A549 treated with Hydrocortisone at 1 μM for 4 hours (cell line): ENCODE measurements at places on chromosomes 7 and 10. TPM values are rescaled to one million over a fixed set of nuclear protein-coding genes. Genes with fewer than 3 reads are reported as not detected.

Gene SMURF1
- total RNA-seq = 19.3 to 25.5 TPM (median 22.3 TPM) in 5 replicates

Gene PDE1C
- 2.5 to 3.8 TPM (median 3.0 TPM) in 5 replicates for total RNA-seq

Gene PTN
- not detected in 5 replicates for total RNA-seq

Gene SH2D4B
- total RNA-seq = 0.03 TPM in 2 of 5 replicates, not detected in the others

Gene TPST1
- 5.6 to 8.8 TPM (median 8.0 TPM) in 5 replicates for total RNA-seq

Gene SPDYE2
- total RNA-seq = 0.05 TPM in 1 of 5 replicates, not detected in the others

Gene SERPINE1
- total RNA-seq = 1,637 to 2,046 TPM (median 1,903 TPM) in 5 replicates

Gene FIGNL1
- 15.4 to 20.8 TPM (median 15.9 TPM) in 5 replicates for total RNA-seq

Gene PLEKHS1
- total RNA-seq = 0.06 to 0.09 TPM (median 0.07 TPM) in 4 of 5 replicates, not detected in the other

Gene PSMC2
- 154 to 194 TPM (median 159 TPM) in 5 replicates for total RNA-seq

Gene HTR5A
- total RNA-seq = not detected in 5 replicates

Gene MMD2
- not detected in 5 replicates for total RNA-seq

Gene DOCK1
- 18.8 to 27.0 TPM (median 23.9 TPM) in 5 replicates for total RNA-seq
